ENCODE measurements at places on chromosomes 1 and 21.

GRCh38 chr1:198352975-198353695, 187.3 kb downstream of the ATP6V1G3 start:
- DNase-seq: no peak

DNA sequence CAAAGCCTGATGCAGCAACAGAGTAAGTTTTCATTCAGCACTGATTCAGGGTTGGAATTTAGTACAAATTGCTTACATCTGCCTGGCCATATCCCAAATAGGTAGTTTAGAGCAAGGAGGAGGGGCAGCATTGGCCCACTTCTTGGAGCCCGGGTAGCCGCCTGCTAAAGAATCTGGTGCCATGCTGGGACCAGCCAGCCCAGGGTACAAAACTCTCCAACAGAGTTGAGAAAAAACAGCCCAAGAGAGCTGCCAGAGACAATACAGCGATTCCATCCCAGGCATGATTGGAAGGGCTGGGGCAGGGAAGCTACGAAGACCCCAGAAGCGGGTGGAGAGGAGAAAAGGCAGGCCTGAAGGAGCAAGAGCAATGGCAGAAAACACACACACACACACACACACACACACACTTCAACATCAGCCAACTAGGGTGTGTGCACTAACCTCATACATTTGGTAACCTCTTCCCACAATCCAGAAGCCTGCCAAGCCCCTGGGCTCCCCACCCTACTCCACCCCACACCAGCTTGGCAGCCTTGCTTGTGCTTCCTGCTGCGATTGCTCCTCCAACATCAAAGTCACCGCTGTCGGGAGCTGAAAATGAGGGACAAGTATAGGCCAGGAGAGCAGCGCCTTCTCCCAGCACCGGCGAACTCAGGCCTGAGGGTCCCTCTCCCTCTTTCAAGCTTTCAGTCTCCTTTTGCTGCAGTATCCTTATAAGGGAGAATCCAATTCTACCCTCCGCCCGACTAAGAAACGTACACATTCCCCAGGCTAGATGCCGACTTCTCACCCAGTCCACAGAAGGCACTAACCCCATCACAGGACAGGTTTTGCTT, 1.2 kb downstream of the PIK3C2B start:
- DNase-seq: no peak

GRCh38 chr1:22877112-22877915, 95.4 kb downstream of the LACTBL1 start:
- no peak for DNase-seq

GRCh38 chr1:180241716-180242544, 11.9 kb downstream of the LHX4 start:
- no peak for DNase-seq

DNA sequence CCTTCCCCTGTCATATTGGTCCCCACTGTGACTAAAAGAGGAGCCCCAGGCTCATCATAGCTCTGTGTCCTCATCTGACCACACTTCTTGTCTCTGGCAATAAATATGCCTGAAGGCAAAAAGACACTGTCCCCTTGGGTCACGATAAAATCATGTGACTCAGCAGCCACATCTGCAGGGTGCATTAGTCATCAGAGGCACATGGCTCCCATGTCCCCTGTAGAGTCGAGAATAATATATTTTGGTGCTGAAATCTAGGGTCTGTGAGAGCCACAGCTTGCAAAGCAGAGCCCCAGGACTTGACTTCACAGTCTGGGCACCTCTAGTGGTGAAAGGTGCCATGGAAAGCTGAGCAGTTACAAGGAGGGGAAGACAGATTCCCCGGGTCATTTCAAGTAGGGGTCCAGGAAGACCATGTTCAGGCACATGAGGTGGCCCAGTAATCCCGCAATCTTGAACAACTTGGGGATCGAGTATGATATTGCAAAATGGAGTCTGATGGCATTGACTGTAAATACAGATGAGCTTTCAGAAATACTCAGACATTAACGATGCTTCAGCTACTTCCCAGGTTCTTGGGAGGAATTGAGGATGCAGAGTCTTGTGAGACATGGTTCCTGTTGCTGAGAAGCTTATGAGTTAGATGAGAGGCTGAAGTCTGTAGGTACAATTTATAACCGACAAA, 68.6 kb downstream of the SLC35F3 start:
- no peak for DNase-seq

DNA sequence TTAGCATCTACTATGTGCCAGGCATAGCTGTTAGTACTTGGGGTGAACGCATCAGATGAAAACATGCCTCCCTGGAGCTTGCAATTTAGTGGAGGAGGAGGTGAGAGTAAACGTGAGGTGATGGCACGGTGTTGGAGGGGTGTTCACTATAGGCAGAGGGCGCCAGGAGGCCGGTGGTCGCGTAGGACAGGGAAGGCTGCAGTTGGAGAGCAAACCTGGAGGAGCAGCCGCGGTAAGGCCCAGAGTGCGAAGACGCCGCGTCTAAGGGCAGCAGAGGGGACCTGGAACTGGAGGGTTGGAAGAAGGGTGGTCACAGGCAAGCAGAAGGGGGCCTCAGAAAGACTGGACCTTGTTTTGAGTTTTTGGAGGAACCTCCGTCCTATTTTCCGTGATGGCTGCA, 30.2 kb upstream of the TRIM17 start:
- no peak for DNase-seq

GRCh38 chr1:12040457-12041051, 21.3 kb downstream of the MIIP start:
- no peak for DNase-seq

- DNase-seq: no peak
Observed at GRCh38 chr1:79667166-79667565, 660.6 kb upstream of the ADGRL4 start.

DNA sequence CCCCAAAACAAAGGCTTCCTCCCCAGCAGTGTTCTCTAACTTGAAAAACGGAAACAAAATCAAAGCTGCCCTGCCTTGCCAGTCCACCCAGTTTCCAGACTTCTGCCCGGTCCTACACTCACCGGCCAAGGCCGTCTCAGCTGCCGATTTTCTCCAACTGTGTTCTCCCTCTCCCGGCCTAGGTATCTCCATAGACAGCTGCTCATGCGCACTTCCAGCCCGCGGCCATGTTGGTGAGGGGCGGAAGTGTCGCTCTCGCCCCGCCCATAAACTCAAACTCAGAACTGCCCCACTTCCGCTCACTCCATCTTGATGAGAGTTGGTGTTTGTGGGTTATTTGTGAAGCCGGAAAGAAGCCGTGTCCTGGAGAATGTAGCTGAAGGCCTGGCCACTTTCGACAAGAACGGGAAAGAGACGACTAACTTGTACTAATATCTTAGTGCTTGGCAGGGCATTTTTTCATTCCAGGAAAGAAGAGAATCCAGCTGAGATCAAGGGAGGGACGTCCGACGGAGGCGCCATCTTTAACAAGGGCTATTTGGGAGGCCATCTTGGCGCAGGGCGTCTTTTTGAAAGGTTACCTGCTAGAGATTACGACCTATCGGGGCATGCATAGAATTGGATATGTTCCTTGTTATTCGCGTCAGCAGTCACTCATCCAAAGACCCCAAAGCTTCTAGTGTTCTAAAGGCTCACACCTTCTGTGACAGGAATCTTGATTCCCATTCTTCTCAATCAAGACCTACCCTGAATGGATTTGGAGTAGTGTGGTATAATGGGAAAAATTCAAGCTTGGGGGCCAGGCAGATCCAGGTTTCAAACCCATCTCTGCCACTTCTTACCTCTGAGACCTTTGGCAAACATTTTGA, at the start of gene USF1:
USF1 (minus strand) TSS at position 242 of the 869 bp plus-strand sequence. CDS start 2,702 bp downstream, outside the sequence.
- DNase-seq: peak; percentile 83

DNA sequence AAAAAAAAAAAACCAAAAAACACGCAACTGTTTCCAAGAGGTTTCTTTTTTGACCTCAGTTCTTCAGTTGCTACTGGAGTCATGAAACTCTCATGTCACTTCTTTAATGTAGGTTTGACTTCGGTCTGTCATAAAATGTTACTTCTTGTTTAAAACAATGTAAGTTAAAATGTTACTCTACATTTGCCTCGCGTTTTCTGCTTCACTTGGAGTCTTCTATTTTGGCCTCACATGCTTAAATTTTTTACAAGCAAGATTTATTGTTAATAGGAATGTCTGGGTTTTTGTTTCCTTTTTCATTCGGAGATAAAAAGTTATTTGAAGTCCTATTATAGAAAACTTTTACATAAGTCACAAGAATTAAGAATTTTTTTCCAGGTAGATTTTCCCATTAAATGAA, 880.2 kb downstream of the LTN1 start:
- DNase-seq: no peak

DNA sequence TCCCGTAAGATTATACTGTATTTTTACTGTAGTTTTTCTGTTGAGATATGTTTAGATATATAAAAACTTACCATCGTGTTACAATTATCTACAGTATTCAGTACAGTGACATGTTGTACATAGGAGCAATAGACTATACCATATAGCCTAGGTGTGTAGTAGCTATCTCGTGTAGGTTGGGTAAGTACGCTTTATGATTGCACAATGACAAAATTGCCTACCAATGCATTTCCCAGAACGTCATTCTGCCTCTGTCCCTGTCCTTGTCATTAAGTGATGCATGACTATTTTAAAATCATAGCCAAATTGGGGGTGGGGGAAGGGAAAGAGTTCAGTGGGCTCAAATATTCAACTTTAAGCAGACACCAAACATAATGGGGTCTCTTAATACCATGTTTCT, 233.8 kb upstream of the TMEM51 start:
- no peak for DNase-seq

GRCh38 chr1:7743346-7743745, 27.8 kb upstream of the VAMP3 start:
- DNase-seq: no peak

GRCh38 chr1:222897527-222898190, 82.8 kb downstream of the DISP1 start:
- DNase-seq: no peak

- no peak for DNase-seq
Observed at GRCh38 chr1:65948609-65949229, 156.0 kb downstream of the PDE4B start.
